AG04450 (cell line): ENCODE measurements at places on chromosomes 4 and X. TPM values are rescaled to one million over a fixed set of nuclear protein-coding genes. Genes with fewer than 3 reads are reported as not detected.
A peak's percentile ranks its signal among the peaks of the same experiment; 100 is the strongest.

The CXCL11 gene
- 0.05 and 0.09 TPM in 2 replicates for polyA plus RNA-seq

The TCEAL6 gene
- not detected in 2 replicates for polyA plus RNA-seq

The SSX1 gene
- not detected in 2 replicates for polyA plus RNA-seq

The NOX1 gene
- not detected in 2 replicates for polyA plus RNA-seq

The GLRA2 gene
- polyA plus RNA-seq = not detected in 2 replicates

The AFF1 gene
- 17.2 and 19.5 TPM in 2 replicates for polyA plus RNA-seq

The PCDH7 gene
- polyA plus RNA-seq = 18.5 and 20.0 TPM in 2 replicates

The CRMP1 gene
- polyA plus RNA-seq = 5.6 and 6.2 TPM in 2 replicates

DNA sequence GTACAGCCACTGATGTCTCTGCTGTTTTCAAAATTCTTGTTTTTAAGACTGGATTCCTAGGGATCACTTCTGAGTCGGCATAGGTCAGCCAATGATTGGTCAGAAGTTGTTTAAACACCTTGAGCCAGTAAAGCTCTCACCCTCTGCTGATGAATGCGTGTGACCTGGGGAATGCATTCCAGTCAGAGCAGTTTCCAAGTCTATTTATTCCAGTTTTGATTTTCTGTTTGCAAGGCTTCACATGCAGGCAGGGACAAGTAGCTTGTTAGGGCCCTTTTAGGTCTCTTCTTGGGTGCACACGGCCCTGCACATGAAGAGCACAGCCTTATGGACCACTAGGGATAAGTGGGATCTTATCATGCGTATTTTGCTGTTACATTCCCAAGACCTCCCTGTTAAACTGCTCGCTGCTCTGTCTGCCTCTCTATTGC, 47.0 kb downstream of the KLHL15 start:
- no peak for DNase-seq

GRCh38 chrX:11881485-11882170, 123.6 kb downstream of the MSL3 start:
- DNase-seq = no peak

GRCh38 chr4:52014903-52015302, 5.3 kb downstream of the LRRC66 start:
- no peak for DNase-seq

DNA sequence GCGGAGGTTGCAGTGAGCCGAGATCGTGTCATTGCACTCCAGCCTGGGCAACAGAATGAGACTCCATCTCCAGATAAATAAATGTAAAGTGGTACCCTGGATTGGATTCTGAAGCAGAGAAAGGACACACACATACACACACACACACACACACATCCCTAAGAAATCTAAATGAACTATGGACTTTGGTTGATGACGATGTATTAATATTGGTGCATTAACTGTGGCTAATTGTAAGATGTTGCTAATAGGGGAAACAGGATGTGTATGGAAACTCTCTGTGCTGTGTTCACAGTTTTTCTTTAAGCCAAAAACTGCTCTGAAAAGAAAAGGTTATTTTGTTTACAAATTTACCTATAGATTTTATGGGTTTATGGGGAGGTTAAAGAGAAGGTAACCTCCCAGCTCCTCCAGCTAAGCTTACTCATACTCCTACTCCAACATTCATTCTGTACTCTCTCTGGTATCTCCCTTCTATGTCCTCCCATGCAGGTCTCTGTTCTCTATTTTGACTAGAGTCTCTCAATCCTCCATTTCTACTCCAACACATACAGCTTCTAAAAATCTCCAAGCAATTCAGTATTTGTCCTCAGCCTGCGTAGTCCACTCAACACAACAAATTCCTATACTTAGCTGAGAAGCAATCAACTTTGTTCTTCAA, 46.5 kb upstream of the RELL1 start:
- no peak for DNase-seq

- no peak for DNase-seq
These were observed 68.0 kb downstream of the ADRA2C start for GRCh38 chr4:3834186-3834662.

- DNase-seq = no peak
These were observed 177.8 kb downstream of the RASL11B start for GRCh38 chr4:53039741-53040458.

DNA sequence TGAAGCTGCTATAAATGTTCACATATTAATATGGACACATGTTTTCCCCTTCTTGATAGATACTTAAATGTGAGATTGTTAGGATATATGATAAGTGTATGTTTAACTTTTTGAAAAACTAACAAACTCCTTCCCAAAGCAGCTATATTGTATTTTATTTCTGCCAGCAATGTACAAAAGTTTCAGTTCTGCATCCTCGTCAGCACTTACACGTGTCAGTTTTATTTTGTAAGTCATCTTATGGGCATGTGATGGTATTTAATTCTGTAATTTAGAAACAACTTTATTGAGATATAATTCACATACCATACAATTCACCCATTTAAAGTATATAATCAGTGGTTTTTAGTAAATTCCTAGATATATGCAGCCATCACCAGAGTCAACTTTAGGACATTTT, 31.6 kb downstream of the RAPGEF2 start:
- no peak for DNase-seq

DNA sequence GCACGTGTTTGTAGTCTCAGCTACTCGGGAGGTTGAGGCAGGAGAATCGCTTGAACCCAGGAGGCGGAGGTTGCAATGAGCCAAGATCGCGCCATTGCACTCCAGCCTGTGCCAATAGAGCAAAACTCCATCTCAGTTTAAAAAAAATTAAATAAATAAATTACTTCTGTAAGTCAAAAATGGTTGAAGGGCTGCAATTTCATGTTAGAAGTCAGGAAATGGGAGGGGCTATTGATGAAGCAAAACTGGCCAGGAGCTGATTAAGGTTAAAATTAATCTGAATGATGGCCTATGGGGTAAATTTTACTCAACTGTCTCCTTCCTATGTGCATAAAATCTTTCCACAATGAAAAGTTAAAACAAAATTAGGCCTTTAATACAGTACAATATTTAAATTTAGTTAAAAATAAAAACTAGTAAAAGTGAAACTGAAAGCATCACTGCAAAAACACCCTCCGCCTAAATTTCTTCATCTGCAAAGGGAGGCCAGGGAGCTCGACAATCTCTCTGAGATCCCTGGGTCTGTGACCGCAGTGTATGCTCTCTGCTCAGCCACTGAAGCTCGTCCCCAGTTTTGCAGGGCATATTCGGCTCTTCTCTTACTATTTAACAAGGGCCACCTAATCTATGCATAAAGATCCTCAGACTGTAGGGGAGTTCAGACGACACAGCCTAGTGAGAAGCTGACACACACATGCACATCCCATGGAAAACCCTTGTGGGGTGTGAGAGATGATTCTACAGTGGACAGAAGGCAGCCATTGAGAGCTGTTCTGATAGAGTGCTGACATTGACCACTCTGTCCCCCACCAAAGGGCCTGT, 57.2 kb downstream of the IRF2 start:
- no peak for DNase-seq

- peak; percentile 73 for DNase-seq
These were observed 53.9 kb upstream of the TENM3 start for GRCh38 chr4:182189103-182189878.

DNA sequence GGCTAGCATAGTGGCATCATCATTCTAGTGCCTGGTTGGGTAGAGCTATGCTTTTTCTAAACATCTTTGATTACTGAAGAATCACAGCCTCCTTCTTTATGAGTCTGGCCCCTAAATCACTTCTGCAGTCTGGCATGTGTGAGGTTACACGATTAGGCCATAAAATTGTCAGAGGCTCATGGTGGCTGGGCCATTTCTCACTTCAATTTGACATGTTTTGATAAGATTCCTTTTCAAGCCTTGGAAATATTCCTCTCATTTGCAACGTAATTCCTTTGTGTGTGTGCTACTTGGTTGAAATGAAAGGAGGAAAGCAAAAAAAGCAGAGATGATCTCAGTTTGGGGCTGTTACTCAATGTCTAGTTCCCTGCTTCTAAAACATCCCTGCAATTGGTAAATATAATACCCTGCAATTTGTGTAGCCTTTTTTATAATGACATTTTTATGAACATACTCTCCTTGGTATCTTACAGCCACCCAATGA, 6.2 kb downstream of the CCKAR start:
- no peak for DNase-seq

GRCh38 chr4:185838104-185838452, 26.1 kb upstream of the SORBS2 start:
- no peak for DNase-seq

GRCh38 chrX:13658602-13659001, 5.7 kb downstream of the TCEANC start:
- DNase-seq = no peak

GRCh38 chrX:47170861-47171692, 22.6 kb upstream of the UBA1 start:
- DNase-seq = no peak

- no peak for DNase-seq
These were observed 89.1 kb downstream of the LARP7 start for GRCh38 chr4:112726041-112726440.

DNA sequence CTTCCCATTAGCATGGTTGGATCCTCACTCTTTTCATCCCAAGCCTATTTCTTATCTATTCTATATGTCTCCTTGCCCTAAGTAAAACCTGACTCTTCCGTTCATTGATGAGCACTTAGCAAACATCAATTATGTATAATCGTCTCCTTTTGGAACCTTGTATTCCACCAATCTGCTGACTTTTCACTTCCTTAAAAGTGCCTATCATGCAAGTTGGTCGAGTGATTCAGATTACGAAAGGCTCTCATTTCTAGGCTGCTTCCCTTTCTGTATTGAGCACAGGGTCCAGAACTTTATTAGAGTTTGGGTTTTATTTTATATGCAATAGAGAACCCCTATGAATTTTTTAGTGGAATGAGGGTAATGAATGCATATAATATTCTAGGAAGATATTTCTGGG, 27.1 kb upstream of the ALB start:
- no peak for DNase-seq

- peak; percentile 56 for DNase-seq
These were observed 40.2 kb downstream of the SH3KBP1 start for GRCh38 chrX:19846995-19847790.

DNA sequence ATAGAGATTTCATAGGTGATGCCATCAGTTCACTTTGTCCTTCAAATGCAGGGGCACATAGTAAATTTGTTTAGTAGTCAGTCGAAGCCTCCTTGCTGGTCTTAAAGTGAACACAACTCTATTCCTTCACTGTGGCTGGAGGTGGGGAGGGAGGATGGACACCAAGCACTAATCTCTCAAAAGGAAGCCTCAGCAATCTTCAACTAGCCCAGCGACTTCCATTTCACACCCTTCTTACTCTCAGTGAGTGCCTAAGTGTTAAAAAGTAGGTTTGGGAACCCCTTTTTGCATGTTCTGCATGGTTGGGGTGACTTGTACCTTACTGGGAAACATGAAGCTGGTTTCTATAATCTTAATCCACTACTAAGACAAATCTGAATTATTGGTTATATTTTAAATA, 96.0 kb upstream of the GUCY1A1 start:
- DNase-seq = no peak

DNA sequence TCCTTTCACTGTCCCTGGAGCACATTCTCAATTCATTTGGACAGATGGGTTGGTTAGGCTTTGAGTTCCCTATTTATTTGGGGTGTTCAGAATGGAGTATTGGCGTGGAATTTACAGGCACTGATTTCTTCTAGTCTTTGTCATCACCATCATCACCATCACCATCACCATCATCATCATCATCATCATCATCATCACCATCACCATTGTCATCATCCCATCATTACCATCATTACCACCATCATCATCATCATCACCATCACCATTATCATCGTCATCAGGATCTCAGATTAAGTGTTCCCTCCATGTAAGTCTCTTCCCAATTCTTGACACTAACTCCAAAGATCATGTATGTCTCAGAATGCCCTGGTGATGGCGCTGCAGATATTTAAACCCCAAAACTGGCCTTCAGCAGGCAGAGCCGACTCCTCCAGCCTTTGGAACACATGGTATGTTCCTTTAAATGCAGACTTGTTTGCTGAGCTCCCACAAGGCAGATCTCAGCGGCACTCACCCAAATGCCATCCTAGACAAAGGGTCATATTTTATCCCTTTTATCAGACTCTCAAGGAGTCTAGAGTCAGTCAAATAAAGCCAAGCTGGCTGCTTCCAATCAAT, 19.8 kb upstream of the FAM9A start:
- no peak for DNase-seq

- no peak for DNase-seq
These were observed 158.0 kb downstream of the KCNIP4 start for GRCh38 chr4:21790438-21791029.

DNA sequence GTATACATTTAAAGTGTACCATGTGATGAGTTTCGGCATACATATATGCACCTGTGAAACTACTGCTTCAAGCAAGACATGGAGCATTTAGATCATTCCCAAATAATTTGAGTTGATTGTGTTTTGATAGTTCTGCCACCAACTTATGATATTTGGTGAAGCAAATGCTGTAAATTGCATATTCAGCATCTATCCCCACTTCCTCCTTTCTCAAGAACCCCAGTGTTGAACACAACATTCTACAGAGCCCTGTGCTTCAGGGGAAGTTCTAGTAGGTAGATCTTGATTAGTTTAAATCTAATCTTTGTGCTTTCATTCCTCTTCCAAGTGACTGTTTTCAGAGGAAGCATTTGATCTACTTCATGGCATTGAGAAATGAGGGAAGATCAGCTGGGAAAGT, 5.4 kb upstream of the SHROOM3 start:
- DNase-seq = no peak

GRCh38 chr4:153785910-153786721, 2.8 kb downstream of the SFRP2 start:
- DNase-seq = no peak

DNA sequence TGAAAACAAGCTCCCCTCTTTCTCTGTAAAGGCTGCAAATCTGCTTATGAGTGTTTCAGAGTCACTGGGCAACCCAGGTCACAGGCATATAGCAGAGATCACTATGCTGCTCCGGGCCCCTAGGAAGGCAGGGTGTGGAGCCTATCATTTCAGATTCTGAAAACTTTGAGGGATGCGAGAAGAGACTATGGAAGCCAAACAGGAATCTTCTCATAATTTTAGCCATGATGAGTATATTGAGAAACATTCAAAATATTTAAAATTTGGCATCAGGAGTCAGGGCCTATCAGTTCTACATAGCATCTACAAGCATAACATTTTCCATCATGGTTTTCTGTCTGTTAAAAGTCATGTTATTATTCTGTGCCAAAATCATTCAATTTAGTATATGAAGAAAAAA, 61.7 kb upstream of the ATXN3L start:
- no peak for DNase-seq

DNA sequence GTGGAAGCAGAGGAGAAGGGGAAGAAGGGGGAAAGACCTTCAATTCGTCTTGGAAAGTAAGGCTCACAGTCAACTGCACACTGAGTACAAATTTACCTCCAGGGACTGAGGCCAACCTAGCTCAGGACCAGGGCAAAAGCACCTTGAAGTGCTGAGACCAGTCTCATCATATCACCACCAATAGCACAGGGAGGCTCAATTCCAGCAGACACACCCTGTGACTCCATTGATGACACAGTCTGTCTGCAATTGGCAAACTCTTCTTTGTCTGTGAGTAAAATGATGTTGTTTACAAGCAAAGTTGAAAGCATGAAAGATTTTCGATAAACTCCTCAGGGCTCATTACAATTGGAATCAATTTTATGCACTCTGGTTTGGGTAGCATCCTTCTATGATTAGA, 32.3 kb downstream of the TRIML1 start:
- DNase-seq = no peak
